ENCODE measurements at places on chromosomes 5 and 9.

DNA sequence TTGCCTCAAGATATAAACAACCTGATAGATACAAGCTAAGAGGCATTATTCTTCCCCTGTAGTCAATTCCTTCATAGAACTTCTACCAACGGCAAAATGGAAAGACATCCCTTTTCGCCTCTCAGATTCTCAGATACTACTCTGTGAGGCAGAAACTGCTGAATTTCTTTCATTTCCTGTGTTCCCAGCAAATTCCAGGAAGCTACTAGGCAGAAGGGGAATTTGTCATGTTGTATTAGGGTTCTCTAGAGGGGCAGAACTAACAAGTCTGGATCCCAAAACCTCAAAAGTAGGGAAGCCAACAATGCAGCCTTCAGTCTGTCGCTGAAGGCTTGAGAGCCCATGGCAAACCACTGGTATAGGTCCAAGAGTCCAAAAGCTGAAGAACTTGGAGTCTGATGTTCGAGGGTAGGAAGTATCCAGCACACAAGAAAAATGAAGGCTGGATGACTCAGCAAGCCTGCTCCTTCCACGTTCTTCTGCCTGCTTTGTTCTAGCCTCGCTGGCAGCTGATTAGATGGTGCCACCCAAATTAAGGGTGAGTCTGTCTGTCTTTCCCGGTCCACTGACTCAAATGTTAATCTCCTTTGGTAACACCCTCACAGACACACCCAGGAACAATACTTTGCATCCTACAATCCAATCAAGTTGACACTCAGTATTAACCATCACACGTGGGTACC lies 15.2 kb downstream of the RNF180 start:
- no peak for DNase-seq

DNA sequence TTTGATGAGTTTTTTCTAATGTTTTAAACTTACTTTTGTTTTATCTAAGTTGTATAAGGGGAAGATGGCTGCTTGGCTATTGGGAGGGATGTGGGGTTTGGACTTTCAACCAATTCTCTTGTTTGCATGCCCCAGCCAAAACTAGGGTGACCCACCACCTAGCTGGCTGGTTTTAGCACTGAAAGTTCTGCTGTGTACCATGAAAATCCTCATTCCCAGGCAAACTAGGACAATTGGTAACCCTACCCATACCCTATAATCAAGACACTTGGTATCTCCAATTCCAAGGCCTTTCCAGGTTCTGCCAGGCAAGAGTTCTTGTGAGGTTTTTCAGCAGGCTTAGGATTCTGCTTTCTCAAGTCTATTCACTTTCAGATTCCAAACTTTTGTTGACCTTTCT lies 13.1 kb downstream of the RAB3C start:
- no peak for DNase-seq

DNA sequence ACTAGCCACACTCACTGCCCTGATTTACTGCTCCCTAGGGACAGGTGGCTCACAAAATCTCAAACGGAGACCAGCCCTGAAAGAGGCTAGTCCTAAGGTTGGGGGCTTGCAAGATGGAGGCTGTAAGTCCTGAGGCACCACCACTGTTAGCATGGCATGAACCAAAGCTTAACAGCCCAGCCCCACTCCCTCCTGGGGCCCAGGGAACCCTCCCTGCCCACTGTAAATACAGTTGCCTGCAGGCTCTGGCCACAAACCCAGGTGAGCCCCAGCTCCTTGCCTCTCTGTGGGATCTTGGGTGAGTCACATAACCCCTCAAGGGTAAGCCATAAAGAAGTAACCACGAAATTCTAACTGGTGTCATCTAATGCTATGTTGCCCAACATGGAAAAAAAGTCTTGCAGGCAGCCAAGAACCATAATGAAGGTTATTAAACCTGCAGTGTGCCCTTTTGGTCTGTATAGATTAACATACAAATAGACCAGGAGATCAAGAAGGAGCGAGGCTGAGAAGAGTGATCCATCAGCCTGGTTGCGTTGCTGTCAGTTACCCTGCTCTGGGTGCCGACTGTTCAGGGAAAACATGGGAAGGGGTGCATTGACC lies 1.7 kb upstream of the POMT1 start:
- DNase-seq, result peak; percentile 15

DNA sequence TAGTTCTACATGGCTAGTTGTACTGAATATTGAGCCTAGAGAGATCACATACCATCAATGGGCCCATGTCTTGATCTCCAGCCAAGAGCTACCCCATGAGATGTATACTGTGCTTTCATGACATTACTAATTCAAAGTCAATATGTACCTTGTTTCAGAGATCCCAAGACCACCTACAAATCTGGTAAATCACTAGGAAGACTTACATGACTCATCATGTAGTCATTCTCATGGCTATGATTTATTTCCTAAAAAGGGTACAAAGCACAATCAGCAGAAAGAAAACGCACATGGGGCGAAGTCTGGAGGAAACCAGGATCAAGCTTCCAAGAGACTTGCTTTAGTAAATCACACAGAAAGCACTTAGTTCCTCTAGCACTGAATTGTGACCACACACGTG lies 103.0 kb downstream of the PCSK5 start:
- DNase-seq, result no peak

GRCh38 chr5:145898171-145898570 lies 25.4 kb upstream of the GRXCR2 start:
- DNase-seq, result no peak

DNA sequence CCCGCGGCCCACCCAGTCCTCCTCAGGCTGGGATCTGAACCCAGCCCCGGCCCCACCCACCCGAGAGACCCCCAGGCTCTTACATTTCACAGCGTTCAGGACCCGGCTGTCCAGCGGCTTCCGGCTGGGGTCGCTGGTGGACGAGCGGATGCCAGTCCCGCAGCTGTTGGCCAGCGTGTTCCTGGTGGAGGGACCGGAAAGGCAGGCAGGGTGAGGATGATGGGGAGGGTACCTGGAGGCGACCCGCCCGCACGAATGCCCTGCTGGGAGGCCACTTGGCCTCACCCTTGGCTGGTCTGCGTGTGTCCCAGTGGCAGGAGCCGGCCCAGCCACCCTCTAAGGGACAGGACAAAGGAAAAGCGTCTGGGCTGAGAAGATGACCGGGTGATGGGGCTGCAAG lies 51.9 kb upstream of the UBAC1 start:
- DNase-seq, result no peak

DNA sequence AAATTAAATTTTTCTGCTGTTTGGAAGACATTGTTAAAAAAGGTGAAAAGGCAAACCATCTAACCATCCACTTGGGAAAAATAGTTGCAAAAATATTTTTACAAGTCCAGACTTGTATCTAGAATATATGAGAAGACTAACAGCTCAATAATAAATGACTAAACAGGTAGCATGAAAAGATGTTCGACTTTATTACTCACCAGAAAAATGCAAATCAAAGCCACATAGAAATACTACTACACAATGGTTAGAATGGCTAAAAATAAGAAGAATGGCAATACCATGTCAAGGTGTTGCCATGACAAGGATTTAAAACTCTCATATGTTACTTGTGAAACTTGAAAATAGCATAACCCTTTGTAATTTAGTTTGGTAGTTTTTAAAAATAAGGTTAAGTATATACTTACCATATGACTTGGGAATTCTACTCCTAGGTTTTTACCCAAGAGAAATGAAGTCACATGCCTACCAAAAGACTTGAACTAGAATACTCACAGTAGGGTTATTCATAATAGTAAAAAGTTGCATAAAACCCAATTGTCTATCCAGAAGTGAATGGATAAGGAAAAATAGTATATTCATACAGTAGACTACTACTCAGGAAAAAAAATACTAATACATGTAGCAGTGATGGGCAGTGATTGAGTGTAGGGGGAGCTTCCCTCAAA lies 93.8 kb downstream of the VPS13A start:
- no peak for DNase-seq

DNA sequence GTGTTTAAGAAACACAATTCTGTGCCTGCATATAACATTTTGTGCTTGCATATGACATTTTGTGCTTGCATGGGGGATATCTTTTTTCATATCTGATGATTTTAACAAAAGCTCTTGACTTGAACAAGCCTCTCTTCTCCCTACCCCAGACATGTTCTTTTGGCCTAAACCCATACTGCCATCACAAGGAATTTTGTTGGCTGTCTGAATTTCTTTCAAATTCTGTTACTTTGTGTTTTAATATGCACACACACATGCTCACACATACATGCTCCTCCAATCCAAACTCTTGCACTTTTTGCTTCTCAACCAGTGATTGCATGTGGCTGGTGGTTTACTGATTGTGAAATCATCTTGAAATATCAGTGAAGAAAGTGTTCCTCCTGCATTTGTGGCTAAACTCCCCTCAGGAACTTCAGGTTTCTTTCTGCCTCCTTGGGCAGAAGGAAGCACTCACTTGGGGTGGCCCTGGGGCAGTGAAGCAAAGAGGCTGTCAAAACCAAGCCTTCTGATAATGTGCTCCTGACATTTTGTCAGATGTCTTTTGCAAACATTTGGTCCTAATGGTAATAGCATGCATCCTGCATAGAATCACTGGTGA lies 377.2 kb upstream of the KLF4 start:
- DNase-seq, result no peak

DNA sequence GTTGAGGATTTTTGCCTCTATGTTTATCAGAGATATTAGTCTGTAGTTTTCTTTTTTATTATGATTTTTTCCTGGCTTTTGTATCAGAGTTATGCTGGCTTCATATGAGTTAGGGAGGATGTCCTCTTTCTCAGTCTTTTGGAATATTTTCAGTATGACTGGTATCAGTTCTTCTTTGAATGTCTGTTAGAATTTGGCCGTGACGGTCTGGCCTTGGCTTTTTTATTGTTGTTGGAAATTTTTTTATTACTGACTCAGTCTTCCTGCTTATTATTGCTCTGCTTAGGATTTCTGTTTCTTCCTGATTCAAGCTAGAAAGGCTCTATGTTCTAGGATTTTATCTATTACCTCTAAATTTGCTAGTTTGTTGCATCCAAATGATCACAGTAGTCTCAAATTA lies 421.9 kb downstream of the CDH10 start:
- no peak for DNase-seq

DNA sequence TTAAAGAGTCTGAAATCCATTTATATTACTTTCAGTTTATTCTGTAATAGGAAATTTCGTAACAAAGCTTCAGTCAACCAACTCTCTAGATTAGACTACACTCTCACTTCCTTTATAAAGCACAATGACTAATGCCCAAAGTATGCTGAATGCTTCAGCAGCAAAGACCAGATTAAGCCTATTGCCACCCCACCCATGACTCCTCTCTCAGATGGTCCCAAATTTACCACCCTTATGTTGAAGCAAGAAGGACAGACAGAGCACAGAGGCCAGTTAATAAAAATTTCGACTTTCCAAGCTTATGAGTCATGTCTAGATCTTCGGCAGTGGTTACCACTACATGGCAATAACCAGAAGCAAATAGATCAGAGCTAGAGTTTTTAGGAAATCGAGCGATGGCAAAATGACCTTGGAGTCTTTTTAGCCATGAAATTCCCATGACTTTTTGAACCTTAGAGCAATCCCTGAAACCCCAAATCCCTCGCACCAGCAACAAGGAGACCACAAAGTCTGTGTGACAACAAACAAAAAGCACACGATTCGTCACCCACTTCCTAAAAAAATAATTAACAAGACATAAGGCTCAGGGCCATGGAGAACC lies 287.8 kb upstream of the RASA1 start:
- no peak for DNase-seq

GRCh38 chr9:95118596-95118995 lies 198.9 kb downstream of the FANCC start:
- DNase-seq, result no peak

GRCh38 chr5:132681983-132682382 lies 8.2 kb downstream of the IL4 start:
- DNase-seq, result no peak

DNA sequence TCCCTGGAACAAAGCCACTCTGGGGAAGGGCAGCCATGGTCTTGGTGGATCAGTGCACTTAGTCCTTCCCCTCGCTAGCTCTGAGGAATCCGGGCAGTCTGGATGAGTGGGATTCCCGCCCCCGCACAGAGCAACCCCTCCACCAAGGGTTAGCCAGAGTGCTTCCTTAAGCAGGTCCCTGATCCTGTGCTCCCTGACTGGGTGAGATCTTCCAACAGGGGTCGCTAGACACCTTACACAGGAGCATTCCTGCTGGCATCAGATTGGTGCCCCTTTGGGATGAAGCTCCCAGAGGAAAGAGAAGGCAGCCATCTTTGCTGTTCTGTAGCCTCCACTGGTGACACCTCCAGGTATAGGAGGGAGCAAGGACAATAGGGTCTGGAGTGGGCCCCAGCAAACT lies 228.8 kb downstream of the AP3B1 start:
- no peak for DNase-seq
